AG09309 (cell line): ENCODE measurements at places on chromosomes 4 and X.

GRCh38 chr4:134505511-134505910, 303.9 kb upstream of the PABPC4L start:
- DNase-seq = no peak

DNA sequence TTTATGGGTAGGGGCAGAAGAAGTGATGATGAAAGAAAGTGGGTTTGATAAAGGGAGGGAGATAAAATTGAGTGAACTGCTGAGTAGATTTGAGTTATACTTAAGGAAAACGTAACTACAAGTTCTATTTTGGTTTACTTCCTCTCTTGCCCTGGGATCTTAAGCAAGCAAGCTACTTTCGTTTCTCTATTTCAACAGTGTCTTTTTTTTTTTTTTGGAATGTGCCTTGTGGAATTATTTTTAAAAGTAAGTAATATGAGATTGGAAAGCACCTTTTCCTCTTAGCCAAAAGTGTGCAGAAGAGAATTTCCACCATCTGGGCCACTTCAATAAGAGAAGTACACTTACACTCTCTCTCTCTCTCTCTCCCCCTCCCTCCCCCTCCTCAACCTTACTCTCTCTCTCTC, 16.0 kb upstream of the C4orf36 start:
- no peak for DNase-seq

DNA sequence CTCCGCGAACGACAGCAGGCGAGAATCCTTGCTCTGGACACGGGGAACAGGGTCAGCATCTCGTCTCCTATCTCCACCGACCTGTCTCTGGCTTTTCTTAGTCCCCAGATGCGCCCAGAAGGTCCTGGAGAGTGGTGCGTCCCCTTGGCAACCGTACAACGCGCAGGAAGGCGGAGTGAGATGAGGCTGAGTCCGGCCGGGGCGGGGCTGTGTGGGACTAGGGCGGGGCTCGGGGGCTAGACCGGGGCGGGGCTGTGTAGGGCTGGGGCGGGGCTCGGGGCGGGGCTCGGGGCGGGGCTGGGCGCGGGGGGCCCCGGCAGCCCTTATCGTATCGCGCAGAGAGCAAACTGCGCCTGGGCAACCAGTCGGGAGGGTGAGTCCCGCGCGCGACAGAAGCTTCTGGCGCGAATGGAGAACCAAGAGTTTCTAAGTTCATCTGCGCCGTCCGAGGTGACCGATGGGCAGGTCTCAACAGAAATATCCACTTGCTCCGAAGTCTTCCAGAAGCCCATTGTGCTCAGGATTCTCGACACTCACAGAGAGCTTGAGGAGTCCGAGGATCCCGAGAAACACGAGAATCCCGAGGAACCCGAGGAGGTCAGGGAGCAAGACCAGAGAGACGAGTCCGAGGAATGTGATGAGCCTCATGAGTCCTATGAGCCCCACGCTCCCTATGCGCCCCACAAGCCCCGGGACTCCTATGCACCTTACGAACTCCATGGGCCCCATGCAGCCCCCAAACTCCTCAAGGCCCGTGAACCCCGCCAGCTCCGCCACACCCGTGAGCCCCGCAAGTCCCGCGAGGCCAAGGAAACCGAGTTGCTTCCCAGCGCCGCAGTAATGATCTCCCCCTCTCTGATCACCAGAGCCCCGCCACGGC, 24.9 kb downstream of the ARL9 start:
- DNase-seq = peak; percentile 8

DNA sequence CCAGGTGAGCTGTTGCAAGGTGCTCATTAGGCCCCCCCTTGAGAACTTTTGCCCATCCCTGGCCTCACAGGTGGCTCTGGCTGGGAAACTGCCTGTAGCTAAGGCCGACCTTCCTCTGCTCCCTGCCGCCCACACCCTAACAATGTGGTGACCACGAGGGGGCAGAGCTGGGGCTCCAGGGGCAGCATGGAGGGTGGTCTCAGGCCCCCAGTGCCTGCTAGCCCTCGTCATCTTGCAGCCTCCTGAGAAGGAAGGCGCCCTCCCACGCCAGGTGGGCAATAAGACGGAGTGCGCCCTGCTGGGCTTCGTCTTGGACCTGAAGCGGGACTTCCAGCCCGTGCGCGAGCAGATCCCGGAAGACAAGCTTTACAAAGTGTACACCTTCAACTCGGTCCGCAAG, 32.4 kb downstream of the ATP2B3 start:
- no peak for DNase-seq

DNA sequence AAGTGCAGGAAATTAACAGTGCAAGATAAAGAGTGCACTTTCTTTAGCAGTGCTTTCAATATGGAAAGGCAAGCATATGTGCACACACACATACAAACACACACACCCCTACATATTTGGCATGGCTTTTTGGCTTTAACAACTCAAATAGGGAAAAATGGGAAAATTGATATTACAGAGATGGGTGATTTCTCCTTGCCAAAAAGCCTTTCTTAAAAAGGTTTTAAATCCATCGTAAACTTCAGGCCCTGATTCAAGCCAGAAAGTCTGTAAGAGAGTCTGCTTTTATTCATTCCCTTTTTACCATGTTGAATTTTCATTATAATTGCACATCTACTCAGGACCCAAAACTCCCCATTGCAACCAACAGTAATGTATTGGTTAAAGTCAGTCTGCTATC, 612.0 kb upstream of the ACTRT1 start:
- no peak for DNase-seq

DNA sequence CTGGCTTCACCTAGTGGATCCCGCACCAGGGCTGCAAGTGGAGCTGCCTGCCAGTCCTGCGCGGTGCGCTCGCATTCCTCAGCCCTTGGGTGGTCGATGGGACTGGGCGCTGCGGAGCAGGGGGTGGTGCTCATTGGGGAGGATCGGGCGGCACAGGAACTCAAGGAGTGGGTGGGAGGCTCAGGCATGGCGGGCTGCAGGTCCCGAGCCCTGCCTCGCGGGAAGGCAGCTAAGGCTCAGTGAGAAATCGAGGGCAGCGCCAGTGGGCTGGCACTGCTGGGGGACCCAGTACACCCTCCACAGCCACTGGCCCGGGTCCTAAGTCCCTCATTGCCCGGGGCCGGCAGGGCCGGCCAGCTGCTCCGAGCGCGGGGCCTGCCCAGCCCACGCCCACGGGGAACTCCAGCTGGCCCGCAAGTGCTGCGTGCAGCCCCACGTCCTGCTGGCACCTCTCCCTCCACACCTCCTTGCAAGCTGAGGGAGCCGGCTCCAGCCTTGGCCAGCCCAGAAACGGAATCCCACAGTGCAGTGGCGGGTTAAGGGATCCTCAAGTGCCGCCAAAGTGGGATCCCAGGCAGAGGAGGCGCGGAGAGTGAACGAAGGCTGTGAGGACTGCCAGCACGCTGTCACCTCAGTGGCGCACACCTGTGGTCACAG, 27.6 kb upstream of the PGRMC1 start:
- DNase-seq = no peak

DNA sequence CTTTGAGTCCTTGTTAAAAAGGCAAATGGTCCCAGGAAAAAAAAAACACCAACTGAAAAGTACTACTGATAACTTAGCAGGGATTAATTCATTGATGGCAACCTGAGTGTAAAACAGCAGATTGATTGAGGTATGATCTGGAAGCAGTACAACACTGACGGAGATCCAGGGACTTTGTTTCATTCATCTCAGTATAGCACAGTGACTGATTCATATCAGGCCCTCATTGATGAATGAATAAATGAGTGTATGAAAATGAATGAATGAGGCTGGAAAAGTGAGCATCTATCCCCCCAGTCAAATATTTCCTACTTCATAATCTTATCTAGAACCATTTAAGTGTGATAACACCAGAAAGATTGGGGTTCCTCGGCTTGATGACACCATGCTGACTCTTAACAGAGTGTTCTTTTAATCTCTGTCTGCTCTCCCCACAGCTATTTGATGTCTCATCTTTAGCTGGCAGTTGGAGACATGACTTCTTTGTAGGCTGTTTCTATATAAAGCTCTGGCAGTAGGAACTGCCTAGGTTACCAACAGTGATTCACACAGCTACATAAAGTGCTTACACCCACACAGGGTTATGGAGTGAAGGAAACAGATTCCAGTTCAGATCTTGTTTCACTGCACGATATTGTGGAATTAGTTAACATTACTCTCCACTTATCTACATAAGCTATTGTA, 18.6 kb upstream of the RNF128 start:
- DNase-seq = peak; percentile 84

GRCh38 chr4:89914609-89915550, 20.2 kb downstream of the MMRN1 start:
- DNase-seq = no peak

GRCh38 chr4:78863254-78863869, 75.9 kb downstream of the PAQR3 start:
- DNase-seq = no peak

DNA sequence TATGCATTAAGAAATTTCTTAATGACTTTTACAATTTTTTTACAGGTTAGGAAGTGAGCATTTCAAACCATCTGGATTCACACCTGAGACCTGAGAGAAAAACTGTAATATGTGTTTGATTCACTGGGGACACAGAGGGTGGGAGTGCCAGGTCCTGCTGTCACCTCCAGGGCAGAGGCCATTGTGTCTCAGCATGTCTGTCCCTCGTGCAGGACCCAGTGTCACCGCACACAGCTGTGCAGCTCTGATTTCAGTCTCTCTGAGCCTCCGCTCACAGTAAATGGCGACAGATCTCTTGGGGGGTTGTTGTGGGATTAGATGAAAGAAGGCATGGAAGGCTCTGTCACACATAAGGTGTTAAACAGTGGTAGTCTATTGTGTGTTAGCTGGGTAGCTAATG, 23.0 kb upstream of the CLDN24 start:
- no peak for DNase-seq

DNA sequence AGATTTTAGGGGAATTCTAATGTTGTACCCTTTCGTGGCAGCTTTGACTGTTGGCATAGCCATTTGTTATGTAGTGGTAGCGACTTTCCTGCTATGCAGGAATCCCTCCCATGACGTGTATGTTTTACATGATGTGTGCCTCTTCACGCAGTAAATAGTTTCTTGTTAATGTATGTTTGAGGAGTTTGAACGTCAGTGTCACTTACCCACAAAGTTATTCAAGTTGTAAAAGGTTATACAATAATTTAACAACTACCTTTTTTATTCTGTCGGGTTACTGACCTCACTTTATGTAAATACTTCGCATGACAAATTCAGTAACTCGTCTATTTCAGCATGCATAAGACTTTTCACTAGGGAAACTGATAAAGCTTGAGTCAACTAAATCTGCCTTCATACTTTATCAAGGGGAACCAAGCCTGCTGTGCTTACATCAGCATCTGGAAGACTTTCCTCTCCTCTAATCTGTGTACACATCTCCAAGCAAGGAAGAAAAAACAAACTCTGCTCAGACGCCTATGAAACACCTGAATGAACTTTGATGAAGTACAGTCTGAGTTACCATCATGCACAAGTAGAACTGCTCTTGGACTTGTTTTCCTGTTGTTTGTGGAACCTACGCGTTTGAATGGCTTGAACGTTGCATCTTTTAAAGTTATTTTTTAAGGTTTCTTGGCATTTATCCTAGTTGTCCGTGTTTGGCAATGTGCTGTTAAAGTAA, 61.2 kb downstream of the SLC9A6 start:
- DNase-seq = no peak

DNA sequence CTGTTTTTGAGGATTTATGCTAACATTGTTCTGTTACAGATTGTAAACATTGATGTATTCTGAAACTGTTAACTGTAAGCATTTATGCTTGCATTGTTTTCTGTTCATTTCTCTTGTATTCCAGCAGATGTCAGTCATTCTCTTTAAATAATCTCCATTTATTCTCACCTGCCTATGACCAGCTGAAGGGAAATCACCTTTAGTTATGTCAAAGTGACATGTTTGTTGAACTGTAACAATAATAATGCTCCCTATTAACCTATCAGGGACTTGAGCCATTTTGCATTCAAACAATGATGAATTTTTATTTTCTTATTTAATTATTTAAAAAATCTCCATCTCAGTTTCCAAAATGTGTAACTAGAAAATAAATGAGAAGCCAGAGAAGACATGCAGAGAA, 58.0 kb downstream of the SPCS3 start:
- no peak for DNase-seq

DNA sequence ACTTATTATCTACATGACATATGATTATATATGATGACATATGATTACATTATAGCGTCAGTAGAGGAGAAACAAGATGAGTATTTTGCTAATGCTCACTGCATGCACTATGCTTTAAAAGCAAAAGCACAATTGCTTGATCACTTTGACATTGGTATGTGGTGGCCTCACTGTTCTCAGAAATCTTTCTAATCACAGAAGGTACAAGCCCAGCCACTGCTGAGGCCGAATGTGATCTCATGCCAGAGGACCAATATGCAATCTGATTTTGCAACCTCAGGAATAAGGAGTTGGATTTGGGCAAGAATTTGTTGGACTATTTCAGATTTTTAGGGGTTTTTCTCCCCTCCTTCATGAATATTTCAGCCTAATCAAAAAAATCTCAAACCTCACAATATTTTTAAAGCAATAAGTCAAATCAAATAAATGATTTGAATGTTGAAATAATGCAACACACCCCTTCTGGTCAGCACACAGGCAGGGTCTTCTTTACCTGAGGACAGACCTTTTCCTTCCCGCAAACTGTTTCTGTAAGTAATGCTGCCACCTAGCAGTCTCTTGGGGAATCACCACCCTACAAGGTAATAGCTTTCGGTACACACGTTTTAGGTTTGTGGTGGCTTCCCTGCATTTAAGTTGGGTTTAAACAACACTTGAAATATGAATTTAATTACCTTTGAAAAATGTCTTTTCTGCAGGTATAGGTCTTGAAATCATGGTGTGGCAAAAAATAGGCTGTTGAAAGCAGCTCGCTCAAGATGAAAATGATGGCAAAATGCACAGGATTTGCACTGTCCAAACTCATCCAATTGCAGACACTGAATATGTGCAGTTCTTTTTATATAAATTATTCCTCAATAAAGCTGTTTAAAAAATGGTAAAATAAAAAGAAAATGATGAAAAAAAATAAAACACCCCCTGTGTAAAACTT, 4.8 kb upstream of the CXCL13 start:
- DNase-seq = no peak

- no peak for DNase-seq
Observed at GRCh38 chr4:26020083-26020668, 106.2 kb downstream of the SMIM20 start.

DNA sequence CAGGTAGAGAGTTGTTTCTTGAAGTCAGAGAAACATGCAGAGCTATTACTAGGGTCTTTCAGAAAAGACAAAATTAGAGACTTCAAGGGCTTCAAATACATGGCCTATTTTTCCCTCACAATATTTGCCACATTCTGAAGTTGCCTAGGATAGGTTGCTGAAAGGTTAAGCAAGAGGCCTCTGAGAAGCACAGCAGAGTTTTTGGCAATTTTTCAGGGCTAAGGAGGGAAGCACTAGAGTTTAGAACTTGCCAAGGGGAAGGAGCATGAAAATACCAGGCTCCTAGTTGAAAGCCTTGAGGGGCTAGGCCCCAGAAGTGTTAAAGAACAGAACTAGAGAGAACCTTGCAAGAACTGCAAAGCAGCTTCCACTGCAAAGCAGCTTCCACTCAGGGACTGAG, 86.4 kb downstream of the ANAPC10 start:
- DNase-seq = no peak

GRCh38 chr4:124640022-124640730, 72.4 kb downstream of the ANKRD50 start:
- peak; percentile 20 for DNase-seq

- DNase-seq = no peak
Observed at GRCh38 chr4:163748449-163748848, 254.0 kb downstream of the TMA16 start.

GRCh38 chrX:11886745-11887144, 128.7 kb downstream of the MSL3 start:
- DNase-seq = no peak

GRCh38 chrX:65697211-65697641, 29.8 kb downstream of the MSN start:
- no peak for DNase-seq
